ENCODE measurements at places on chromosomes 2 and 18.

GRCh38 chr2:236676136-236676873 lies 106.7 kb downstream of the ACKR3 start:
- no peak for DNase-seq

DNA sequence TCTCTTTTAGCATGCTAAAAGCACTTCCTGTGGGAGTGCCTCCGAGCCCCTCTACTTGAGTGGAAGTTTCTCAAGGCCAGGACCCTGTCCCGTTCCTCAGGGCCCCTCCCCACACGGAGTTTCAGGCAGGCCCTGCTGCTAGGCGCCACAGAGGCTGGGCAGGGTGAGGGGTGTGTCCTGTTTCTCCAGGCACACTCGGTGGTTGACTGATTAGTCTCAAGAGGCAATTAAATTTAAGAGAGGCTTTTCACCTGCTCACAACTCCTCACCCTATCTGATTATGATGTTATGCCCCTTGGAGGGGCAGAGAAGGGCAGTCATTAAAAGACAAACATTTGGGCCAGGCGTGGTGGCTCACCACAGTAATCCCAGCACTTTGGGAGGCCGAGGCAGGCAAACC lies 160.8 kb upstream of the HAAO start:
- DNase-seq = no peak

DNA sequence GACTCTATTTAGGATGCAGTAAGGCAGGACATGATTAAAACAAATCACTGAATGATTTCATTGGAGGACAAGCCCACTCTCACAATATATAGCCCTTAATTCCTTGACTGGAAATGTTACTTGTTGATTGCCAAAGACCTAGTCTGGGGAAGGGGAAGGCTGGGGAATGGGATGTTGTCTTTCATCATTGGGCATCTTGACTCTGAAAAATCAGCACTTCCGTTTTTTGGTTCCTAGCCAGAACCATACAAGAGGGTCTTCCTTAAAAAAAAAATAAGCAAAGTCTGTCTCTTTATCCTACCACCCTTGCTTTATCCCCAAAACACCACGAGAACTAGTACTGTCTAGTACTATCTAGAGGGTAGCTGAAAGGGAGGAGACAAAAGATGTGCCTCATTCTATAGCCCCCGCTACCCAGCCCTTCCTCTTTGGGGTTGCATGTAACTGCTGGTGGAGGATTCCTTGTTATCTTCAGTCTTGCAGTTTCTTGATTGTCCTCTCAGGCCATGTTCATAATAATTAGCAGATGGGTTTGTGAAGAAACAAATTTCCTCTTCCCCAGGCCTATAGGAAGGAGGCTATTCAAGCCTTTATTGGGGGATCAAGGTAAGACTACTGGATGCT lies 55.8 kb downstream of the NEMP2 start:
- DNase-seq = no peak

DNA sequence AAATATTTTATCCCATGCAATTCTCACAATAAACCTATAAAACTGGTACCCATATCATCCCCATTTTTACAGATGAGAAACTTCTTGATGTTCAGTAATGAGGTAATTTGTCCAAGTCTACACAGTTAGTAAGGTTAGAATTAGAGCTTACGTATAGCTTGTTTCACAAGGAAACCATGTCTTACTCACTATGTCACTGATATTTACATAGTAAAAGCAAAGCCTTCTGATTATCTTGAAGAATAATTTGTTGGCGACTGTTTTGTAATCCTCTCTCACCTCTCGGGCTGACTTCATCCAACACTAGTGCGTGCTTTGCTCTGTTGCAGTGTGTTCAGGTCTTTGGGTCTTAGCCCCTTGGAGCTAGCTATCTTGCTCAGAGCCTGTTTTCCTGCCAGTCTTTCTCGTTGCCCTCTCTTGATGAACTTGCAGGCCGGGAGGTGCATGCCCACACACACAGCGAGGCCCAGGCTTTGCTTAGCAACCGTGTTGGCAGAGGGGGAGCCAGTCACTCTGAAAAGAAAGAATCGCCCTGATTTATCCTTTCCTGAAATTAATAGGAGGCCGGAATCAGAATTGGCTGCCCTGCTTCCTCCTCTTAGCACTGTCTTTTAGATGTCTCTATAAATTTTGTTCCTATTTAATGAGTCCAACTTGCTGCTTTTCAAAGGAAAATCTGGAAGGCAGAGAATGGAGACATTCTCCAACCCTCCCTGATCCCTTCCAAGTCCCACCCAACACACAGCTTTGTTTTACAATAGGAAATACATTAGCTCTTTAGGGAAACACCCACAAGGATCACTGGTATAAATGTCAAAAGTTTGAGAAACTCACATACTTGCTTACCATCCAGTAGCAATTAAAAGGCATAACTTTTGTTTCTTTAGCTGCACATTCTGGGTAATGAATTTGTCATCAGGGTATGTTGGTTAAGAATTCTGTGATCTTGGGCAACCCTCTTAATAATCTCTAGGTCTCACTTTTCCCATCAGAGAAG lies 97.6 kb upstream of the SEC11C start:
- no peak for DNase-seq

DNA sequence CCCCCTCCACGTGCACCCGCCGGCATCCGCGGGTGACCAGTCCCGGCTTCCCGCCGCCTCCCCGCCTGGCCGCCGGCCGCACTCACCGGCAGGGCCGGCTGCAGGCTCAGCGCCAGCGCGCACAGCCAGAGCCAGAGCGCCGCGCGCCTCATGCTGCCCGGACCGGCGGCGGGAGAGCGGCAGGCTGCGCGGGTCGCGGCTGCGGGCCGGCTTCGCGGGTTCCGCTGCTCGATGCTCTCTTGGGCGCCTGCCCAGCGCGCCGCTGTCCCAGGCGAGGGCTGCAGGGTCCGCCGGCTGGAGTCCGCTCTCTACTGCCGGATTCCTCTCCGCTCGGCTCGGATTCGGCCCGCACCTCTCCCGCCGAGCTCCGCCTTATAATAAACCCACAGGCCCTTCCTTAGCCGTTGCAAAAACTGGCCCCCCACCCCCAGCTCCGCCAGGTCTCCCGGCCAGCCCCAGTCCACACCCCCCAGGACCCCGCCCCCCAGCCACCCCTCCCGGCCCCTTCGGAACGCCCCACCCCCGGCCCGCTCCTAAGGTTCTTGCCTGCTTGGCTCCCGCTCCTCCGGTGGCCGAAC lies at the start of gene SDC1:
TSS of gene SDC1 (minus strand) at position 415 of the 578 bp plus-strand sequence. CDS start at position 152, 263 bp downstream.
- no peak for DNase-seq

GRCh38 chr2:38763228-38763627 lies 12.1 kb upstream of the SRSF7 start:
- no peak for DNase-seq

DNA sequence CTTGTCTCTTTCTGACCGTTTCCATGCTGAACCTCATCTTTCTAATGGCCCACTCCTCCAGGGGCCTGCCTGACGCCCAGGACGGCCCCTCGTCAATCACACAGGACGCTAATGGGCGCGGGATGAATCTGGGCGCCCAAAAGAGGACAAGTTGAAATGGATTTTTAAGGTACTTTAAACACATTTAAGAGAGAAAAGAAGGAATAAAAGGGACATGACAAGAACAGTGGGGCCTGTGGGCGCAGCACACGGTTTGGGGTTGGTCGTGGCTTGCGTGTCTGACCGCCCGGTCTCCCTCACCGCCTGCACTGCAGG lies 607 bp upstream of the UBE2F start:
- DNase-seq = no peak

- DNase-seq = no peak
Measured at GRCh38 chr2:221068123-221068522, 504.0 kb downstream of the EPHA4 start.

- DNase-seq = no peak
Measured at GRCh38 chr2:137185378-137186078, 420.2 kb downstream of the THSD7B start.

DNA sequence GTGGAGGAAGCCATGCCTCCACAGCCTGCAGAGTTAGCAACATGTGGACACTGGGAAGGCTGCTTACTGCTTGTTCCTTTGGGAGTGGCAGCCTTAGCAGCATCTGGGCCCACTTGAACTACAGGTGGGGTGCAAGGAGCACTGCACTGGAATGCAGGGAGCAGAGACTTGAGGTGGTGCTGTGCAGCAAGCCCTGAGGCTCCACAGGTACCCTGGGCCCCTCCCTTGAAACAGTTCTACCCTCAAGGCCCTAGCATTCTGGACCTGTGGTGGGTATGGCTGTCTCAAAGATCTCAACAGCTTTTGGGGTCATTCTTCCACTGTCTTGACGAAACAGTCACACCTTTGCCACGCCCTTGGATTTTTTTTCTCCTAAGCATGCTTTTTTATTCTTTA lies 13.5 kb downstream of the UBR3 start:
- no peak for DNase-seq

- DNase-seq = no peak
Measured at GRCh38 chr18:41842886-41843285, 112.1 kb upstream of the PIK3C3 start.

- no peak for DNase-seq
Measured at GRCh38 chr18:54260396-54261072, 8.8 kb upstream of the POLI start.

DNA sequence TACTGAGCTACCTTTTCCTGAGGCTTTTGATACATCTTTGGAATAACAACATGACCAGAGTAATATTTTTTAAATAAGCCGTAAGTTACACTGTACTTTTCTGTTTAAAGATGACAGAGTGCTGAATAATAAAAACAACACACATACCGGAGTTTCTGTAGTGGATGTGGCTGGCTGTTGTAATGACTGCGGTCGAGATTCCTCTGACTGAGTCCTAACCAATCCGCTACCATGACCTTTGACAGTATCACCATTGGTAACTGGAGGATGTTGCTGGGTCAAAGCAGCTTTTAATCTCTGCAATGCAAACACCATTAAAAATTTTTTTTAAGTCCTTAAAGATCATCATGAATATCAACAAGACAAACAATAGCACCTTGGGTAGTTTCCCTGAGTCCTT lies 70.7 kb downstream of the ATF2 start:
- DNase-seq = no peak

- no peak for DNase-seq
Measured at GRCh38 chr18:74571895-74572680, 25.6 kb upstream of the ZNF407 start.

DNA sequence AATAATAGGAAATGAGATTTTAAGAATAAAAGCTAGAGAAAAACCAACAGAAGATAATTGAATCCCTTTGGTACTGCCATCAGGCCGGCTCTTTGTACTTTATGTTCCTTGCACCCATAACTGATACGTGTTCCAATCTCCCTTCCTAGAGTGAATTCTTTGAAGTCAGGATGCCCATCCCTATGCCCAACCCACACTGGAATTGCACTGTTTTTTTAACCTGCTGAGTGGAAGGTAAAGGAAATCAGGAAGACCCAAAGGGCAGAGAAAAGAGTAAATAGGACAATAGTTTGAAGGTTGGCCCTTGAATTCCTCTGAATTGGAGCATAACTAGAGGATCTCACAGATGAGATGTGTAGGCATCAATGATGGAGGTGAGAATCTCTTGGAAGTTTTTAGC lies 4.4 kb upstream of the ATG16L1 start:
- no peak for DNase-seq

DNA sequence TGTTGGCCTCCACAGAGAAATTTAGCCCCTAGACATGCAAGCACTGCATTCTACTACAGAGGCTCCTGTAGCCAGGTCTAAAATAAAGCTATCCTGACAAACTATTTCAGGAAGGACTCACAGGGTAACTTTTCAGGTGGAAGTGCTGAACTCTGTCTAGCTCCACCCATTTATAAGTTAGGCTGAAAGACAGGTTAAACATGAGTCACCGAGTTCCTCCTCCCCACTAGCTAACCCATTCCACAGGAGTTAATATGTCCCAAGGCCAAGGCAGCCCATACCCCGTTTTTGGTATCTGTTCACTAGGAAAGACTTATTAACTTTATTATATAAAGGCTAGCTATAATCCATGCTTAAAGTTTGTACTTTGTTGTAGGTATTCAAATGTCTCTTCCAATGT lies 3.5 kb downstream of the CWC22 start:
- DNase-seq = no peak

DNA sequence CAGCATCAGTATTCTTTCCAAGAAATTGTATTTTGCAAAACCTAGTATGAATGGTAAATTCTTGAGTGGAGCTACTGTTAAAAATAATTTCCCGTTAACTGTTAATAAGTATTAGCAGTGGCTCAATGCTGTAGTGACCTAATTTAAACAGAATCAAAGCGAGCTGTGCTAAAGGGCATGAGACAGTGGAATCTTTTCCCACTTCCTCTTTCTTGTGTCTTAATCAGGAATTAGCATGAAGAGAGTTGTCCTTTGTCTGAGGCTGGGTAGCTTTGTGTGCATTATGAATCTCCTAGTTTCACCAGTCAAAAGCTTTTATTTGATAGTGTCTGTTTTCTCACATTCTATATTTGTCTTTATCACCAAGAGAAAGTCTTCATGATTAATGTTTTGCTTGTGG lies 298.8 kb upstream of the GCFC2 start:
- DNase-seq = no peak

DNA sequence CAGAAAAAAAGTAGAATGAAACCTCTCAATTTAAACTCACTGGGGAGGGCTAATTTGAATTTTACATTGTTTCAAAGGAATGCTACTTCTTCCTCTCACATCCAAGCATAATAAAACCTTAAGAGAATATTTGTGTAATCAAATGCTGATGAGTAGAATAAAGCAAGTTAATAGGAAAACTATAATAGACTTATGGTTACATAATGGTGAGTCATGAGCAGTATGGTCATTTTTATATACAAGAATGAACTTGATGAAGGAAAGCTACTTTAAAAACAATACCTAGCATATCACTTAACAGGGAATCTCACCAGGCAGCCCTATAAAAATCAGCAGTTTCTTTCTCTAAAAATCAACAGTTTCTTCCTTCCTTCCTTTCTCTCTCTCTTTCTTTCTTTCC lies 80.3 kb downstream of the VSNL1 start:
- no peak for DNase-seq

- DNase-seq = no peak
Measured at GRCh38 chr18:1668279-1668678, 763.6 kb downstream of the ADCYAP1 start.

DNA sequence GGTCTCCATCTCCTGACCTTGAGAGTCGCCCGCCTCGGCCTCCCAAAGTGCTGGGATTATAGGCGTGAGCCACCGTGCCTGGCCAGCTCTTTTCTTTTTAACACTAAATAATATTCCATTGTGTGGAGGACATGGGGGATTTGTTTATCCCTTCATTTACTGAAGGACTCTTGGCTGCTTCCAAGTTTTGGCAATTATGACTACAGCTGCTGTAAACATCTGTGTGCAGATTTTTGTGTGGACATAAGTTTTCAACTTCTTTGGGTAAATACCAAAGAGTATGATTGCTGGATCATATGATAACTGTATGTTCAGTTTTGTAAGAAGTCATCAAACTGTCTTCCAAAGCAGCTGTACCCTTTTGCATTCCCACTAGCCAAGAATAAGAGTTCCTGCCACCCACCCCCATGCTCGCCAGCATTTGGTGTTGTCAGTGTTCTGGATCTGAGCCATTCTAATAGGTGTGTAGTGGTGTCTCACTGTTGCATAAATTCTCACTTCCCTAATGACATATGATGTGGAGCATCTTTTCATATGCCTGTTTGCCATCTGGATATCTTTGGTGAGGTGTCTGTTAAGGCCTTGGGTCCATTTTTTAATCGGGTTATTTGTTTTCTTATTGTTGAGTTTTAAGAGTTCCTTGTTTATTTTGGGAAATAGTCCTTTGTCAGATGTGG lies 52.2 kb downstream of the TNFRSF11A start:
- no peak for DNase-seq

- DNase-seq = no peak
Measured at GRCh38 chr2:36397728-36398413, 42.3 kb downstream of the CRIM1 start.

Measured in activated naive CD4-positive, alpha-beta T cell treated with anti-CD3 and anti-CD28 coated beads, Interleukin-2, amount 50 U/mL, for 16 hours (primary cell).